ENCODE measurements at places on chromosomes 16 and 17.

GRCh38 chr16:10876315-10876714 is 687 bp upstream of the CIITA start:
- DNase-seq = no peak

DNA sequence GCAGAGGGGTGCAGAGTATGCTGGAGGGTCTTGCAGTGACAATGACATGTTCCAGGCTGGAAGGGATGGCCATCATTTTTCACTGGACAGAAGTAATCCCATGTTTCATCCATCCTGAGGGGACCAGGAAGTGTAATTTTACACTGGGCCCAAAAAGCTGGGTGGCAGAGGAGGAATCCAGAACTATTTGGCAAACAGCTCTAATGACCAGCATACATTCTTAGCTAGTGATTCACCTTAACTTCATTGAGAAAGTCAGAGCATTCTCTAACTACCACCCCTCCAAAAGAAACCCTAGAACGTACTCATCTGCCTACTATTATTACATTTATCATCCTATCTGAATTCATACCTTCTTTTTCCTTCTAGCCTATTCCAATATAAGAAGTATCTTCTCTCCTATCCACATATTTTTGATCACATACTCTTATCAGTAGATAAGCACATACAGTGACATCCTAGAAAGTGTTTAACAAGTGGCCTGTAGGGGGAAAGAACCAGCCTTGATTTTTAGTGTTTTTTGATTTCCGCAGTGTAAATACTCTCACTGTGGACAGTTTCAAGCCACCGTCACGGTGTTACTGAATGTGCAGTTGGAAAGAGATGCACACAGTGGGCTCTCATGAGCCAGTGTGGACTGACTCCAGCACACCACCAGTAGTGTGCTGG is 118.1 kb downstream of the FTO start:
- no peak for DNase-seq

DNA sequence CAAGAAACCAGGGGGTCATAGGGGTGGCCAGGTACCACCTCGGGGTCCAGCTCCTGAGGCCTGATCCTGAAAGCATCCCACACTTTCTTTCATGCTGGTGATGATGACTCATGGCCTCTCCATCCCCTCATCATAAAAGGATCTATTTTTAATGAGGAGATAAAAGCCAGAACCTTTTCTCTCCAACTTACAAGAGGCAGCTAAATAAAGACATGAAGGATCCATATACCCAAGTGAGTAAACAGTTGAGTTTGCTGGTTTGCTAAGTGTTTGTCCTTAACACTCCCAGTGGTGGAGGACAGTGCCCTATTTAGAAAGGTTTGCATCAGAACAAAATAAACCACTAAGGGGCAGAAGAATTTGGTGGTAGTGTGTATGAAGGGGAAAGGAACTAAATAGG is 383.8 kb downstream of the GRIN2A start:
- peak; percentile 87 for DNase-seq

DNA sequence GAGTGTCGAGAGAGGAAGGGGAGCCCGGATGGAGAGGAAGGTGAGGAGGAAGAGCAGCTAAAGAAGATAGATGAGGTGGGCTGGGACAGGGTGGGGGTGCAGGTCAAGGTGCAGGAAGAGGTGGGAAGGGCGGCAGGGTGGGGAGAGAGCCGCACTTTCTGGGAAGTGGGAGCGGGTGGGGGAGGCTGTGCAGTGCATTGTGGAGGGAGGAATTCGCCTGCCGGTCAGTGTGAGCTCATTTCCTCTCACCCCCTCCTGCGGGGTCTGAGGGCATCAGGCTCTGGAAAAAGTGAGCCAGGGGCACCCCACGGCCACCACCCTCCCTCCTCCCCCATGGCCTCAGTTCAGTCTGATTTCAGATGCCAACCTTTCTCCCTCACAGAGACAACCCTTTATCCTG is 2.5 kb upstream of the ARHGAP23 start:
- DNase-seq = no peak

DNA sequence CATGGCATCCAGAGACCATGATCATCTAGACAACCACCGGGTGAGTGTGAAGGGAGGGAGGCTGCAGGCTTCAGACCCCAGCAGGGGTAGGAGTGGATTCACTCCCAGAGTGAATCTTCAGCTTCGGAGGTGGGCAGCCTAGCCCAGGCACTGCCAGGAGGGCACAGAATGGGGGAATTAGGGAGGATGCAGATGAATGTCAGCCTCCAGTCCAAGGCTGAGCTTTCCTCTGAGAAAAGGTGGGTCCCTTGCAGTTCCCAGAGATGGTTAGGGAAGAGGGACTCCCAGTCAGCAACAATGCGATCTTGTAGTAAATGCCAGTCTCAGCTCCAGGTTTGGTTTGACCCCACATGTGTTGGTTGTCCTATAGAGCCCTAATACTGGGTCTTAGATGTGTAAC is 36.7 kb upstream of the POLR3E start:
- DNase-seq = no peak

GRCh38 chr17:73013301-73013700 is 79.2 kb downstream of the SLC39A11 start:
- DNase-seq = no peak

DNA sequence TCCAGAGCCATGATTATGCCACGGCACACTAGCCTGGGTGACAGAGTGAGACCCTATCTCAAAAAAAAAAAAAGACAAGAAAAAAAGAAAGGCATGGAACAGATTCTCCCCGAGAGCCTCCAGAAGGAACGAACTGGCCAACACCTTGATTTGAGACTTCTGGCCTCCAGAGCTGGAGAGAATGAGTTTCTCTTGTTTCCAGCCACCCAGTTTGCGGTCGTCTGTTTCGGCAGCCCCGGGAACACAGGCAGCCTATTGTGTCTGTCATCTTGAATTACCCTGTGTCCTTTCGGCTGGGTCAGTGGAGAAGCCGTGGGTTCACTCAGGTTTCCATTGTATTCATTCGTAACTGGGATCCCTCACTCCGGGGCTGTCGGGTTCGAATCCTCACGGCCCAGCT is 83.9 kb downstream of the RPA1 start:
- DNase-seq = no peak

DNA sequence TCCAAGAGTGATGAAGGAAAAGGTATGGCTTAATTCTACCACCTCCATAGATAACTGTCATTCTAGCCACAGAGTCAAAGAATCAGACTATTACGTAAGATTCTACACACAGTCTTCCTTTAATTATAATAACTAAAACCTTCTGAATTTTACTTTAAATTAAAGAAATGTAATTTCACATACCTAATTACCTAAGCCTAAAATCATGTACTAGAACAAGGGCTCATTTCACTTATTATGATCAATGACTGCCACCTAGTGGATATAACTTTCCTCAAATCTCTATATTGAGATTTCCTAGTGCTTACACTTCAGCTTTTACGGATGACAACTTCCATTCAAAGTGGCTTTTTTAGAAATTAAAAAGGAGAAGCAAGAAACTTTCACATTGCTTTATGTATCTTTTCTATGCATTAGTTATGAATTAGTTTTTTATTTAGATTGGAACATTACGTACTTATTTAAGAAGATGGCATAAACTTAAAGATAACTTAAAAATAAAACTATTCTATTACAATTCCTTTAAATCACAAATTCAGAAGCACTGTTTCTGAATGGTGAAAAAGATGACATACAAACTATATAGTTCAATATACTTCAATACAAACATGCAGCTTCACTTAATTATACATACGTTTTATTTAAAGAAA is 18.2 kb upstream of the ABCA10 start:
- DNase-seq = peak; percentile 39

DNA sequence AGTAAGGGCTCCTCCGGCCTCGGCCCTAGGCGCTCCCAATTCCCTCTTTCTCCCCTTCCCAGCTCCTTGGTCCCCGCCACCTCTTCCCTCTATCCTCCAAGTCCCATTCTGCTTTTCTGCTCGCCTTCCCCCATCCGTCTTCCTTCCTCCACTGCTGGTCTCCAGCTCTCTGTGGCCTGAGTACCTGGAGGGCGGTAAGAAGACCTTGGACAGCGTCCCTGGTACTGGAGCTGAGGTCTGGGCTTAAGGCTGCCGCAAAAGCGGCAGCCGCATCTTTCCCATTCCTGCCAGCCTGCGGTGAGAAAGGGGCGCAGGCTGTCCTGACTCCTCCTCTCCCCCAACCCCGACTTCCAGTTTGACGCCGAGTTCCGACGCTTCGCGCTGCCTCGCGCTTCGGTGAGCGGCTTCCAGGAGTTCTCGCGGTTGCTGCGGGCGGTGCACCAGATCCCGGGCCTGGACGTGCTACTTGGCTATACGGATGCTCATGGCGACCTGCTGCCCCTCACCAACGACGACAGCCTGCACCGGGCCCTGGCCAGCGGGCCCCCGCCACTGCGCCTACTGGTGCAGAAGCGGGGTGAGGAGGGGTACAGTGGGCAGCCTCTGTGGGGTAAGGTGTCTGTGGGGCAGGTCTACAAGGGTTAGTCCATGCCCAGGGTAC is 471 bp downstream of the PARD6A start:
- DNase-seq = no peak

GRCh38 chr17:79031996-79032875 is 8.3 kb downstream of the C1QTNF1 start:
- DNase-seq = no peak

- no peak for DNase-seq
Measured at GRCh38 chr16:51343411-51343810, 192.3 kb upstream of the SALL1 start.

DNA sequence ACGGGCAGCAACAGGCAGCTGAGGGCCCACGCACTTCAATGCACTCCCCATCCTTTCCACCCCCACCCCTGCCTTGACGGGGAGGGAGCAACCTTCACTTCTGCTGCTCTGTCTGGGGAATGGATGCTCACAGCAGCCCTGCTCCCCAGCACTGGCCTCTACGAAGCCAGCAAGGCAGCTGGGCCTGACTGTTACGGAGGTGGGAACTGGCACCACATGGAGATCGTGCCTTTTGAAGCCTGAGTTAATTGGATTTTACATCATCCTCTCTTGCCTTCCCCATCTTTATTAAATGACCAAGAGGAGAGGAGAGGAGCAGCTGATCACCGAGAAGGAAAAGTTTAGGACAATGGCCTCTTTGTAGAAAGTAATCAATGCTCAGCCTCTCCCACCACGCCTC is 187.0 kb upstream of the RPL38 start:
- no peak for DNase-seq

DNA sequence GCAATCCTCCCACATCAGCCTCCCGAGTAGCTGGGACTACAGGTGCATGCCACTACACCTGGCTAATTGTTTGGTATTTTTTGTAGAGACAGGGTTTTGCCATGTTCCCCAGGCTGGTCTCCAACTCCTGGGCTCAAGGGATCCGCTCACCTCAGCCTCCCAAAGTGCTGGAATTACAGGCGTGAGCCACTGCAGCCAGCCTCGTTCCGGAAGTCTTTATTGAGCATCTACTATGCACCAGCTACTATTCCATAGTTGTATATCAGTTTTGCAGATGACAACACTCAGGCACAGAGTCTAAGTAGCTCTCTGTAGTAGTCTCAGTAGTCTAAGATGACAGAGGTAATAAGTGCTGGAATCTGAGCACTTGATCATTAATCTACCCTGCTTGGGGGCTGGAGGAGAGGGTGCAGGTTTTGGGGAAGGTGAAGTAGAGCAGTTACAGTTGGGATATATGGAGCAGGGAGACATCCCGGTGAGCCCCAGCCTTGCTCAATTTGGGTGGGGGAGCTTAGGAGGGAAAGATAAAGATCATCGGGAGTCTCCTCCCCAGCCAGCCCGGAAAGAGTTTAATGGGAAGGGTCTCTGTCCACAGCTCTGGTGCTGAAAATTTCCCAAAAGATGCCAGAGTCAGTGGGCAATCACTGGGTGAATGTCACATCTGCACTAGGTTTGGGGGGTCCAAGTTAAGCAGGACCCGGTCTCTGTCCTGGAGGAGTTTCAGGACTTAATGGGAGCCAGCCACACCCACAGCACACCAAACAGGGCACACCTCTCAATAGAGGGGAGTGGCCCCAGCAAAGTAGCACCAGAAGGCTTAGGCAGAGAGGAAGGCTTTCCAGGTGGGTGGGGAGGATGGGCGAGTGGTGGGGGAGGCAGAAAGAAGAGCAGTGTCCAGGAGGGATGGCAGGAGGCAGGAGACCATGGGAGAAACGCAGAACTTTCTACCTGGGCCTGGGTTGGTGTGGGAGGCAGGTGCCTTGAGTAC is 1.7 kb downstream of the OTOP3 start:
- DNase-seq = no peak

DNA sequence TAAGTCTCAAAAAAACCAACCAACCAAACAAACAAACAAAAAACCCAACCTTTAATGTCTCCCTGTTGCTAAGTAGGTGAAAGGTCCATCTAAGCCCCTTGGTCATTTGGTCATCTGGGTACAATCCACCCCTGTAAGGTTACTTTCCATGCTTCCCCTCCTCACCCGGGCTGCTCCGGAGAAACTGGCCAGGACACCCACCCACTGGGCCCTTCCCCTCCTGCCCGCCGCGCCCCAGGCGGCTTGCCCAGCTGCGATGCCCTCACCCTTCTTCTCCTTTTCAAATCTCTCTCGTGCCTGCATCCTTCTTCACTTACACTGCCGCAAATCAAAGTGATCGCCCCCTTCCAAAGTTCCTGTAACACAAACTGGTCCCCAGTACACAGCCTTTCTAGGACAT is 2.0 kb downstream of the NTAN1 start:
- no peak for DNase-seq

- DNase-seq = no peak
Measured at GRCh38 chr17:76502341-76503211, 1.4 kb upstream of the RHBDF2 start.

Data from NCI-H2029 (cell line).